GOT3 (cell line): ENCODE measurements at places on chromosomes 7 and 10.

GRCh38 chr10:63699785-63700613 is 178.8 kb downstream of the REEP3 start:
- DNase-seq, result peak; percentile 16

GRCh38 chr7:111474723-111475418 is 87.4 kb downstream of the IMMP2L start:
- DNase-seq, result no peak

DNA sequence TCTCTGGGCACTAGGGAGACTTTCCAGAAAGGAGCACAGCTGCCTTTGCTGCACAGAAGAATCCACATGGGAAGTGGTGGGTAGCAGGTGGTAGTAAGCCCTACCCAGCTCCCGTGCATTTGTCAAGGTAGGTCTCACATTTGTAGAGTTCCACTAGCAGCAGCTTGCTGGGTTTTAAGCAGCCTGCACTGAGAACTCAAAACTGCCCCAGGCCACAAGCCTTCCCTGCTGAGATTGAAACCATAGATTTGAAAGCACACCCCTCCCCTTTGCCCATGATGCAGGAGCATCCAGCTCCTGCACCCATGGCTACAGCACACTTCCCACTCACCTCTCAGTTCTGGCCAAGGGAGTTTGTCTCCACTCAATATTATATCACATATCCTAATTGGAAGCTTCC is 604.5 kb upstream of the STEAP1 start:
- DNase-seq, result no peak

DNA sequence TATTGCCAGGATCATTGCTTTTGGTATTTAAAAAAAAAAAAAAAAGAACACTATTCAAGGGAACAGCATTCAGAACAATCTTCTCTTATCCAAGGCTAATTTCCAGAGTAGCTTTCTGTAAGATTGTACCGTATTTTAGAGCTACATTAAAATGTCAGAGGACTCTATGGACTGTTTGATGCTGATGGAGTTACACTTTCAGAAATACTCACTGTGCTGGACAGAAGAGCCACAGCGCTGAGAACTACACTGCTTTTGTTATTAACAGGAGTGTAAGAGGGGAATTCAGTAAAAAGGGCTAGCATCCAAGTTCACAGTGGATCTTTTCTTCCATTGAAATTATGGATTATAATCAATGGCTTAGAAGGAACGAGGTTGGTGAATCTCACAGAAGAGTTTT is 247.7 kb downstream of the AHR start:
- DNase-seq, result no peak

DNA sequence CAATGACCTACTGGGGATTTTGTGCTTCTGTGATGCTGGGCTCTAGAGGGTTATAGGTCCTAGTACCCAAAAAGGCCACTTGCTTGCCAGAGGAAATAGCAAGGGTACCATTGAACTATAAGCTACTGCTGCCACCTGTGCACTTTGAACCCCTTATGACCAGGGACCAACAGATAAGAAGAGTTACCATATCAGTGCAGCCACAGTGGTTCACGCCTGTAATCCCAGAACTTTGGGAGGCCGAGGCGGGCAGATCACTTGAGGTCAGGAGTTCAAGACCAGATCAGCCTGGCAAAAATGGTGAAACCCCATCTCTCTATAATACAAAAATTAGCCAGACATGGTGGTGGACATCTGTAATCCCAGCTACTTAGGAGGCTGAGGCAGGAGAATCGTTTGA is 15.5 kb upstream of the CNOT4 start:
- DNase-seq, result no peak

- no peak for DNase-seq
Observed at GRCh38 chr10:34911661-34912205, 96.6 kb upstream of the PARD3 start.

GRCh38 chr7:55140221-55140940 is 121.6 kb downstream of the EGFR start:
- DNase-seq, result no peak

DNA sequence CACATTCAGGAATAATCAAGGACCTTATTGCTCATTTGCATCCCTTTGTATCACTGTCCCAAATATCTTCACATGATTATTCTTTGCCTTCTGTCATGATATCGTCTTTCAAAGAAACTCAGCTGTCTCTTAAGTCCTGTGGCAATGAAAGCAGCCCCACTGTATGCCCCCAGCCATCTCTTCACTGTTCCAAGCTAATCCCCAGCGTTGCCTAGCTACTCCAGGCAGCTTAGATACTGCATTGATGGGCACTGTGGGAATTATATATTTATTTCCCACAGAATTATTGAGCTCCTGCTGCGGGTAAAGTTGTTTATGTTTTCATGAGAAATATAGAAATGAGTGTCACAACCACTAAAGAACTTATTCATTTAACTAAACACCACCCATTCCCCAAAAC is 38.8 kb downstream of the SND1 start:
- no peak for DNase-seq

DNA sequence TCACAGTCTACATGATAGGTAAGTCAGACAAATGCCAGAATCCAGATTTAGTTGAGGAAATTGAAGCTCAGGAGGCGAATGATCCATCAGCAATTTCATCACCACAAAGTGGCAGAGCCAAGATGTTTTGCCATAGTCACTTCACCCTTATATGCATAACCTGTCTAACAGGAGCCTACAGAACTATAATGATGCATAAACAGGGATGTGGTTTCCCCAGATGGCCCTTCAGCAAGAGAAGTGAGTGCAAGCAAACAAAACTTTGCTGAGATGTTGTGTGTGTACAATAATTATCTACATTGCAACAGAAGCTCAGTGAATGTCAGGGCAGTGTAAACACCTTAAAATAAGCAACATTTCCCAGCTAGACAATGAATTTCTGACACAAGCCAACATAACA is 28.6 kb downstream of the PON3 start:
- no peak for DNase-seq

DNA sequence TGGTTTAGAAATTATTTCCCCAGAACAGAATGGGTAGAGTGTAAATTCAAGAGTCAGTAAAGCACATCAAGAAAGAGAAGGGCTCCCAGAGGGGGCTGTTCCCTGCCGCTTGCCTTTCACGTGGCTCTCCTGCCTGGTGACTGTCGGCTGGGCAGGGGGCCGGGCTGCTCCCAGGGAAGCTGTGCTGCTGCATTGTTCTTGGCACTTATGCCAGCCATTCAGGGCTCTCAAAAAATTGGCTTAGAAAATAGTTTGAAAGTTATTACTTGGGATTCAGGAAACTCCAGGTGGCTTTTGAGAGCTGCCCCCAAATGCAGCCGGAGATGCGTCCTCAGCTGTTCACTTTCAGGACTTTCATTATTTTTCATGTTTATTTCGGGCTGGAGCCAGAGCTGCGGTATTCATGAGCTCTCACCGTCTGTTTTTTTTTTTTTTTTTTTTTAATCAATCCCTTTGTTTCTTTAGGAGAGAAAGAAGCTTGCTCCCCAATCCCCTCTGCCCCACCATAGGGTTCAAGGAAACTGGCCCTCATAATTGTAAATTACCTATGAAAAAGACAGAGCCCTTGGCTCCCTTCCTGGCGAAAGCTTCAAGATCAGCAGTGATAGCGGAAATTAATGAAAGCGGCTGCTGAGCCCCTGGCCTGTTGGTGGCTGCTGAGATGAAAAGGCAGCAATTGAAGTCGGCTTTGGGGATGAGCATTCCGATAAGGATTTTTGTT is 94.1 kb downstream of the SORCS3 start:
- no peak for DNase-seq

- DNase-seq, result no peak
Observed at GRCh38 chr7:40629891-40630290, 495.1 kb downstream of the SUGCT start.

GRCh38 chr7:157009778-157010587 is 480 bp downstream of the MNX1 start:
- no peak for DNase-seq

GRCh38 chr7:42211938-42212337 is 25.1 kb downstream of the GLI3 start:
- DNase-seq, result no peak

DNA sequence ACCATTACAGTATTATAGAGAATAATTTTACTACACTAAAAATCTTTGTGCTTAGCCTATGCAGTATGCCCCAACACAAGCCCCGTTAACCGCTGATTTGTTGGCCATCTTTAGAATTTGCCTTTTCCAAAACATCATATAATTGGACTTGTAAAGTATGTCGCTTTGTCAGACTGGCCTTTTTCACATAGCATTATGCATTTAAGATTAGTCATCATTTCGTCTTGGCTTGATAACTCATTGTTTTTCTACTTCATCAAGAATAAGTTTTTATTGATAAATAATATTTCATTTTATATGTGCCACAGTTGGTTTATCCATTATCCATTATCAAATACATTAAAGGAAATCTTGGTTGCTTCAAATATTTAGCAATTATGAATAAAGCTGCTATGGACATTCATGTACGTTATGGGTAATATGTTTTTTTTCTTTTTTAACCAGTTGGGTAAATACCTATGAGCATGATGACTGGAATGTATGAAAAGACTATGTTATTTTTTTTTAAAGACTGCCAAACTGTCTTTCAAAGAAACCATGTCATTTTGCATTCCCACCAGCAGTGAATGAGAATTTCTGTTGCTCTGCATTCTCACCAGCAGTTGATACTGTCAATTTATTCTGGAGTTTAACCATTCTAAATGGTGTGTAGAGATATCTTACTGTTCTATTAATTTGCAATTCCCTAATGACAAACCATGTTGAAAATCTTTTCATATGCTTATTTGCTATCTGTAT is 273.1 kb upstream of the KCND2 start:
- no peak for DNase-seq

DNA sequence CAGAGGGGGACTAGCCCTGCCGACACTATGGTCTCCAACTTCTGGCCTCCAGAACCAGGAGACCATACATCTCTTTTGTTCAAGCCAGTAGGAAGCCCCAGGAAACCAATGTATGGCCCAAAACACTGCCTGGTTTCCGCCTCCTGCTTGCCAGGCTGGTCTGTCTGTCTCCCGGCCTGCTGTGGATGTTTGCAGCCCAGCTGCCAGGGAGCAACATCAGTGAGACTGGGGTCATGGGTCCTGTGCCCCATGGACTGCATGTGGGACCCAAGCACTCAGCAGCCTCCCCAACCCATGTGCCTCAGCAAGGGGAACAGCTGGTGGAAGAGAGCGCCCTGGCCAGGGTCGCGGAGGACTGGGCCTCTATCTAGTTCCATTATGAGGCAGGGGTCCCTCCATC is 33.4 kb upstream of the NUB1 start:
- no peak for DNase-seq

DNA sequence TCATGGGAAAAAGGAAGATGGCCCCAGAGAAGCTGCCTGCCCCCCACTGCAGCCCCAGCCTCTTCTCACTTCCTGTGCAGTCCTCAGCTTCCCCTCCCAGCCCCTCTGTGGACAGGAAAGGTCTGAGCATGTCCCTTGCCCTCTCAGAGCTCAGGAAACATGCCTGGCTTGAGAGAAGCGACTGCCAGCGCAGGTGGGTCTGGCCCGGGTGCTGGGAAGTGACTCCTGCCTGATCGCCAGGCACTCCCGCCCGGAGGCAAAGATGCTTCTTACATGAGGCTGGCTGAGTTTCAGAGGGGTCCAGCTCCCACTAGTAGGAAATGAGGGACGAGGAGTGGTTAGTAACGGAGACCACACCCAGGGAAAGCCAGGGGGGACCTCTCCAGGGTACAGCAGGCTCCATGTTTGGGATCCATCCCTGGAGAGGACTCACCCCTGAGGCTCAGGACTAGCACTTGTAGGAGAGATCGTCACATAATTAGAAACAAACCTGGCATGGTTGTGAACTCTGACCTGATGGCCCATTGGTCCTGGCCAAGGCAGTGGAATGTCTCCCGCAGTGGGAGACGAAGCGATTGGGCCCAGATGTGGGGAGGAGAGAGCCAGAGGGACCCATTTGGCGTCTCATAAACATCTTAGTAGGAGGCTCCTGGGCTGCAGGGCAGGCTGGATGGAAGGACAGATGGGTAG is 12.3 kb downstream of the ELN start:
- no peak for DNase-seq

- no peak for DNase-seq
Observed at GRCh38 chr7:122886357-122887081, at the start of gene CADPS2. TSS of gene CADPS2 (minus strand) at chr7:122886460. CDS start at chr7:122886337, 123 bp downstream.

- DNase-seq, result no peak
Observed at GRCh38 chr10:71213761-71214440, 1.5 kb downstream of the UNC5B start.

DNA sequence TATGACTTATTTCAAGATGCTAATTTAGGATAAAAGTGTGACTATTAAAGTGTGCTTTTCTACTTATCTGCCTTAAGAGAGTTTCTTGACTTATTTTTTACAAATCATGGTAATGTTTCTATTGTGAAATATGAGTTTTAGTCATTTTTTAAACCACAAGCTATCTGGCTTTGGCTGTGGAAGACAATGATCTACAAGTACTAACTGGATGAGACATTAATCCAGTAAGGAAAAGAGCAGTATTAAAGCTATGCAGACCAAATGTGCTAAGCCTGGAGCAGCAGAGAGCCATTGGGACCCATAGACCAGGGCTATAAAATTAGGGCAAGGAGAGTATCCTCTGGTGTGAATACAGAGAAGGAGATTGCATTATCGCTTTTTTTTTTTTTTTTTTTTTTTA is 92.4 kb downstream of the SEMA3A start:
- no peak for DNase-seq

GRCh38 chr7:75662579-75663301 is 76.0 kb downstream of the HIP1 start:
- DNase-seq, result no peak

DNA sequence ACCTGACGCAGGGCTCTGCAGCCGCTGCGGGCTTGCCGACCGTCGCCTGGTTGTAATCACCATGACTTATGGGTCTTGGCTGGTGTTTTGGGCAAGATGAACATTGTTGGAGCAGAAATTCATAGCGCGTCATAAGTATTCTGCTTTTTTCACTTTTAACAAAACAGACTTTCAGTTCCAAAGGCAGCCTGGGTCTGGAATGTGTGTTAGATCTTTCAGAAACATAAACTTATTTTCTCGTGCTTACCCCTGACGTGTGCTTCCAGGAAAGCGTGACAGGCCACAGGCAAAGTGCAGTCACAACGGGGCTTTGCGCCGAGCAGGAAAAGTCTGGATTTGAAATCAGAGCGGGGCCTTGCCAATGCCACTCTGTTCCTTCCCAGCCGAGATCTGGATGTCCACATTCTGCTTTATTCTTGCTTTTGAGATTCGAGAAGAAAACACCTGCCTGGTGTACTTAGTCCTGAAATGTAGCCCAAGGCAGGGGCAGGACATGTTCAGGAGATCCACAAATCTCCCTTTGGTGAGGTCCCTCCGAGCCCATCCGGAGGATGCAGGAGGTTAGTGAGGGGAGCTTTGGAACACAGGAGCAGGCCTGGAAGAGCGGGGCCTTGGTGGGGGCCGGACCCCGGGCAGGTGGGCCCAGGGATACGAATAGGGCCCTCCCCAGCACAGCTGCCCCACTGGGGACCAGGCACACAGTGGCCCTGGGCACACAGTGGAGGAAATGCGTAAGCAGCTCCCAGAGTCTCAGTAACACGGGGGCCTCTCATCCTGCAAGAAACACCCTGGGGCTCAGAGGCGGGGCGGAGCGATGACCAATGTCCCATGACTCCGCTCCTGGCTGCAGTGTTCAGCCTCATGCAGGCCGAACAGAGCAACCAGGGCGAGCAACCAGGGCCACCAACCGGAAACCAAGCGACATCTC is 49.5 kb upstream of the EBF3 start:
- DNase-seq, result no peak

GRCh38 chr7:42154173-42154572 is 82.8 kb downstream of the GLI3 start:
- DNase-seq, result no peak

- no peak for DNase-seq
Observed at GRCh38 chr7:158355456-158356065, 232.1 kb downstream of the PTPRN2 start.

GRCh38 chr7:157526005-157526912 is 189.5 kb downstream of the DNAJB6 start:
- no peak for DNase-seq
